Right atrium auricular region (tissue), 2 donors: ENCODE measurements at places on chromosomes 11 and 22. TPM values are rescaled to one million over a fixed set of nuclear protein-coding genes. Genes with fewer than 3 reads are reported as not detected.

- DNase-seq = no peak
These were observed 87.8 kb upstream of the CARD18 start for GRCh38 chr11:105227363-105227762.

DNA sequence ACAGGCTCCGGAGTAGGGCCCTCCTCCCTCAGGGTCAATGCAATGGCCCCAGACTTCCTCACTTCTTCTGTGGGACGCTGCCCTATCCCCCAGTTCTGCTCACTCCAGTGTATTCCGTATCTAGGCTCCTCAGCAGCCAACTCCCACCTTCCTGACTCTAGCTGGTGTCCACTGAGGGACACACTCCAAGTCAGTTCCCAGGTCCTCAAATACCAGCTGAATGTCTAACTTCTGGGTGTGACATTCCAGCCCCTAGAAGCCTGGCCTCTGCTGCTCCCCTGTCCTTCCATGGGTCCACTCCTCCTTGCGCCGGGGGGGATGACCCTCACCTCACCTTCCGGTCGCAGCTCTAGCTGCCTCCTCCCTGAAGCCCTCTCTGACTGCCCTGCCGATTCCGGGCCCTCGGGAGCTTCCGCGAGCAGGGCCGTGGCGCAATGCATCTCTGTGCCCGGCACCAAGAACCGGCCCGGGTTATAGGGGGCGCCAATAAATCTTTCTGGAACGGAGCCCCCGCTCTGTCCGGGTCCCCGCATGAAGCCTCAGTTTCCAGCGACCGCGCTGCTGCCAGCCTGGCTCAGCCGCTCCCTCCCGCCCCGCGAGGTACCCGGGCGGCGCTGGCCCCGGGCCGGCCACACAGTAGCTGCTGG is 15.4 kb downstream of the BAD start:
- DNase-seq = peak; percentile 80

DNA sequence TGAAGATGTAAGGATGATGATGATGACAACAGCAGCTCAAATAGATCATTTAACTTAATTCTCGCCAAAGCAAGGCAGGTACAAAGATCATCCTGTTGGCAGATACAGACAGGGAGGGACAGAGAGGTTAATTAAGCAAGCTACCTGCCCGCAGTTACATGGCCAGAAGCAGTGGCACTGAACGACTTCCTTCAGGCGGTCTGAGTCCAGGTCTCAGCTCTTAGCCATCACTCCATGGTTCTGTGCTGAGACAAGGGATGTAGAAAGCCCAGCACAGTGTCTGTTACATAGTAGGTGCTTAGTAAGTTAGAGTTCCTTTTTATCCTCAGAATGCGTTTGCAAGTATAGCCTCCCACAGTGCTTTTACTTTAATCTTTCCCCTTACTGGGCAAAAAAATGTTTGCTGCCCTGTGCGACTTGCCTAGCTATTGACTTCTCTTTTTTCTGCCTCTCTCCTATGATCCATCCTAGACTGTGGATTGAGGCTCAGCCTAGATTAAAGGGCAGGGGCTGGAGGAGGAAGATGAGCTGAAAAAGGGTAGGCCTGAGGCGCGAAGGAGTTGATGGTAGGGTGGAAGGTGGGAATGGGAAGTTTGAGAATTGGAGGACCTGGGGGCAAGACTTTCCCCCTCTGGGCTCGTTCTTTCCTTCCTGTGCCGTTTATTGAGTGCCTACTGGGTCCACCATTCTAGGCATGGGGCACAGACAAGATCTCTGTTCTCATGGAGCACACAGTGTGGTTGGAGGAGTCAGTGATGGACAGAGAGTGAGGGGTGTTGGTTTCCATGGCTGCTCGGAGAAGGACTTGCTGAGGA is 108.2 kb upstream of the OR4B1 start:
- no peak for DNase-seq

- DNase-seq = no peak
These were observed 10.7 kb downstream of the TSPAN18 start for GRCh38 chr11:44737245-44738085.

Gene TYR
- not detected for total RNA-seq

Gene FGF19
- total RNA-seq = not detected
